ENCODE measurements at places on chromosomes 7 and 10.

GRCh38 chr10:21522631-21523406 lies 2.7 kb downstream of the SKIDA1 start:
- DNase-seq = no peak

- peak; percentile 1 for DNase-seq
Measured at GRCh38 chr10:69549959-69550358, 23.3 kb downstream of the NEUROG3 start.

- no peak for DNase-seq
Measured at GRCh38 chr10:60299961-60300883, 89.5 kb downstream of the ANK3 start.

- no peak for DNase-seq
Measured at GRCh38 chr7:1947586-1948217, 277.6 kb downstream of the ELFN1 start.

GRCh38 chr10:66187053-66187733 lies 738.6 kb upstream of the LRRTM3 start:
- no peak for DNase-seq

DNA sequence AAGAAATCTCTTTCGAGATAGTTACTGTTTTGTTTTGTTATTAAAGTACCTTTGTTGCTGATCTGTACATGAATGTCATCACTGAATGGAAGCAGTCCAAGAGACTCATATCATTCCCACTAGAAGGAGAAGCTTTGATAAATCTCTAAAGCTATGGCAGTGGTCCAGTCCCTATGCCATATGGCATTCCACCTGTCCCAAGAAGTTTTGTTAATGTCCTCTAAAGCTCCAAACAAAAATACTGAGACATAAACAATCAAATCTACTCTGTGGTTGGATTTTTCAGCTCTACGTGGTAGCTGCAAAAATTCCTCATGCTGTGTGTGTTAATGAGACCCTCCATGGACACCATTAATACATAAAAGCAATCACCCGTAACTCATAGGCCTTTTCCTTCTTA lies 94.1 kb downstream of the LRRN3 start:
- no peak for DNase-seq

DNA sequence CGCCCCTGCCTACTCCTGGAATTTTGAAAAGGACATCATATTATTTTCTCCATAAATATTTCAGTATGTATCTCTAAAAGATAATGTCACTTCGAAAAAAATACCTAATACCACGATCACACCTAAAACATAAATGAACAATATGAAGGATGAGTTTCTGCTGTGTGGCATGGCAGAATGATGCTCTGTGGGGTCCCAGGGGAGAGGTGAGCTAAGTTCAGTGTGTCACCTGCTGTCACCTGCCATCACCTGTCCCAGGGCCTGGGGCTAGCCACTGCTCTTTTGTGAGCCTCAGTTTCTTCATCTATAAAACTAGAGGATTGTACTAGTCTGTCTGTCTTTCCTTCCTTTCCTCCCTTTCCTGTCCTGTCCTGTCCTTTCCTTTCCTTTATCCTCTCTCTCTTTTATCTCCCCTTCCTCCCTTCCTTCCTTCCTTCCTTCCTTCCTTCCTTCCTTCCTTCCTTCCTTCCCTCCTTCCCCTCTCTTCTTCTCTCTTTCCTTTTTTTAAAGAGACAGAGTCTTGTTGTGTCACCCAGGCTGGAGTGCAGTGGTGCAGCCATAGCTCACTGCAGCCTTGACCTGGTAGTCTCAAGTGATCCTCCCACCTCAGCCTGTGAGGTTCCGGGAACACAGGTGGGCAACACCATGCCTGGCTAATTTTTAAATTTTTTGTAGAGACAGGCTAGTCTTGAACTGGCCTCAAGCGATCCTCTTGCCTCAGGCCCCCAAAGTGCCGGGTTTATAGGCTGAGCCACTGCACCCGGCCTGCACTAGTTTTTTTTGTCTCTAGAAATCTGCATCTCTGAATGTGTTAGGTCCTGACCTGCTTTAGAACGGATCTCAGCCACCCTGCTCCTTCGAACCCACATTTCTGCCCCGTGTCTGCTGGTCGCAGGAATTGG lies 43.1 kb downstream of the CUX1 start:
- DNase-seq = no peak

- no peak for DNase-seq
Measured at GRCh38 chr7:131074043-131074442, 253.6 kb upstream of the MKLN1 start.

GRCh38 chr7:6604458-6604857 lies 11.0 kb upstream of the ZNF853 start:
- no peak for DNase-seq

GRCh38 chr10:91287912-91288311 lies 67.4 kb downstream of the PCGF5 start:
- no peak for DNase-seq

DNA sequence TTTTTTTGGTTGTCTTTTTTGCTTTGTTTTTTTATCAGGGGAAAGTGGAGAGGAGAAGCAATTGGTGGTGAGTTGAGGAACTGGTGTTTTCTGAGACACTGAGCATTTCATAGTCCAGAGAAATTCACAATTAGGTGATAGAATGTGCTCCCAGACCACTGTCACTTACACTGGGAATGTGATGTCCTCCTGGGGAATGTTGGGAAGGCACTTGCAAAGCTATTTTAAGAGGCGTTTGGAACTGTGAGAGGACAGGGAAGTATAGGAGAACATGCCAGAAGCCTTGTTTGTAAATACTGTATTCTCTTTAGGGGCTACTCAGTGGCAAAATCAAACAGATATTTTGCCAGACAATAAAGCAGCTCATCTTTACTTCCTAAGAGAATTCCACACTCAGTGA lies 16.0 kb downstream of the CHRM2 start:
- DNase-seq = no peak

DNA sequence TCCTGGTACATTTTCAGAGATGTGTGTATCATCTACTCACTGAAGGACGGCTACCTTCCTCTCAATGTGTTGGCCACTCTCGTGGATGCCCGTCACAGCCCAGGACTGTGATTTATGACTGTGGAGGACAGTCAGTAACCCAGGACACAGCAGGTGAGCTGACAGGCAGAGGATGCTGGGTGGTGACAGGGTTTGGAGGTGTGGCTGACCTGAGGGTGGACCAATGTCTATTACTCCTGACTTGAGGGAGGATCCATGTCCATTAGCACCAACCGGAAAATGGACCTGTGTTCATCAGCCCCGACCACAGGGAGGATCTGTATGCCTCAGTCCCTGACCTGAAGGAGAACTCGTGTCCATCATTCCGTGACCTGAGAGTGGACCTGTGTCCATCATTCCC lies 96.1 kb downstream of the ADCY1 start:
- DNase-seq = no peak

DNA sequence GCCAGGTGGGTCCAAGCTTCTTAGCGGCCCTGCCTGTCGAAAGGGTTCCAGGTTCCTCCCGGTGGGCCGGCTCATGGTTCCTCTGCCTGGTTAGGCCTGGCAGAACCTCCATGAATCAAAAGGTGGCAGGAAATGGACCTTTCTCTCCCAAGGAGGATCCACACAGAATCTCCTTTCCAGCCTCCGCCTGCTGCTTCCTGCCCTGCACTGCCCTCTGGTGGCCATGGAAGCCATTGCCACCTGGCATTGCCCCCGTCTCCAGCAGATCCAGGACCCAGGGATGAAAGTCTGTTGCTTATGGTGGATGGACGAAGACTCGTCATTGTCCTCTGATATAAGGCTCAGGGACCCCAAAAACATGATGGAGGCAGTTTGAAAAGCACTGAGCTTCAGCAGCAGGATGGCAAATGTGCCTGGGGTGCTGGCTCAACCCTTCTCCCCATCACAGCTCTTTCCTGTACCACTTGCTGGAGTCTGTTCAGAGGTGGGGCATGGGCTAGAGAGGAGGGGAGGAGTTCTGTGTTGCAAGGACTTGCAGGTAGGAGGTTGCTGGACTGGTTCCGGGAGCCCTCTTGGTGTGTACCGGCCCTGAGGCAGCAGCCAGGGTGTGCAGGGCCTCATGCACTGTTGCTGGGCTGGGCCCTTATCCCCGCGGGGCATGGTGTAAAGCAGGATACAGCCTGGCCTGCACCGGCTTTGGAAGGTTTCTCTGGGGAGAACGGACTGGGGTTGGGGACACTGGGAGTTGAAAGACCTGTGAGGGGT lies 11.3 kb upstream of the INMT start:
- DNase-seq = peak; percentile 61

- no peak for DNase-seq
Measured at GRCh38 chr7:157001920-157002818, 8.3 kb downstream of the MNX1 start.

DNA sequence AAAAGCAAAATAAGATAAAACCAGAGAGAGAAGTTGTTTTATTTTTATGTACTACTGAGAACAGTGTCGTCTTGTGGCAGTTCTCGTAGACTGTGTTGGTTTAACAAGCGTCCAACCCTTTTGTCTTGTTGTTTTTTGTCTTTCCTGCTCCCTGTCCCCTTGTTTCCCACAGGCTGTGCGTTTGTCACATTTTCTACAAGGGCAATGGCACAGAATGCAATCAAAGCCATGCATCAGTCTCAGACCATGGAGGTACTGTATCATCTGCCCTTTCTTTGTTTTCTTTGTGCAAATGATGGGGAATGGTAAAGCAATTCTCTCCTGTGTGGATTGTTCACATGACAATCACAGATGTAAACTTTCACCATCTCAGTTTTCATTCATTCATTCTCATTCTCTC lies 248.8 kb downstream of the CELF2 start:
- DNase-seq = no peak

DNA sequence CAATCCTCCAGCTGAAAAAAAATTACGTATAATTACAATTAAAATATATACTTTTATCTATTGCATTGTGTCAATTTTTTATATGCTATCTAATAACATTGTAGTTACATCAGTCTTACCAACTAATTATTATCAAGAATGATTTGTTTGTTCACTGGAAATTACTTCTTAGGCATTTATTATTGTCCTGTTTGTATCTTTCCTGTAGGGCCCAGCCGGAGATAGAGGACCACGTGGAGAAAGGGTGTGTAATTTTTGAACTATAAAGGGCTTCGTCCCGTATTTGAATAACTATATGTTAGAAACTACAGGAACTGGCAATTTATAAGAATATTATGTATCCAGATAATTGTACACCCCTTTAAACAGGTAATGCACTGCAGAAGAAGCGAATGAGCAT lies 4.1 kb downstream of the COL1A2 start:
- DNase-seq = no peak

- no peak for DNase-seq
Measured at GRCh38 chr10:46292573-46293023, 5.8 kb downstream of the ANTXRL start.

GRCh38 chr10:62916141-62916603 lies 100.0 kb upstream of the EGR2 start:
- DNase-seq = no peak

GRCh38 chr10:96470116-96470743 lies 43.5 kb downstream of the TLL2 start:
- peak; percentile 3 for DNase-seq

DNA sequence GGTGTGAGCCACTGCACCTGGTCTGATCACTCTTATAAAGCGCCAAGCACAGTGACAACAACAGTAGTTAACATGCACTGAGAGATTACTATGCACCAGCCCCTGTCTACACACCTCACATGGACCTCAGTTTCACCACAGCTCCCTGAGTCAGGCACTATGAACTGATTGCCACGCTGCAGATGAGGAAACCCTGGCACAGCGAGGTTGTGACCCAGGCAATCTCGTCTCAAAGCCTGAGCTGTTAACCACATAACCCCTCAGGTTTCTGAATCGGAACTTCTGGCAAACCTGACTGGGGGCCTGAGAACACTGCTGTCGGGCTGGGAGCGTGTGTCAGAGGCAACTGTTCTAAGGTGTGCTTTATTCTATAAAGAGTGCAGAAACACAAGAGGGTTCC lies 150.8 kb downstream of the RNF216 start:
- DNase-seq = no peak

DNA sequence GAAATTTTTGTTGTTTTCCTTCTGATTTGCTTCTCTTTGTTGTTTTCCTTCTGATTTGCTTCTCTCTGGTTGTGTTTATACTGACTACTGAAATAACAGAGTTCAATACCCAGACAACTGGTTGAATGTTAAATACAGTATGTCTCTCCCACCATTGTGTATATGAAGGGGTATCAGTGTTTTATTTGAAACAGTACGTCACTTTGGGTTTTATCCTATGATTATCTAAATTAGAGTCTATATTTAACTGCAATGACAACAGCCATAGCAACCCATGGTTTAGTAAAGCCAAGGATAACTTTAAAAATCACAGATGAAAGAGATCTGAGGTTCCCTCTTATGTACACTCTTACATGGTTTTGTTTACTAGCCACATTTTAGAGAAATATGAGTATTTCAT lies 141.3 kb downstream of the GNAT3 start:
- peak; percentile 63 for DNase-seq

- DNase-seq = peak; percentile 11
Measured at GRCh38 chr10:105952153-105952552, 1212.4 kb downstream of the SORCS1 start.

DNA sequence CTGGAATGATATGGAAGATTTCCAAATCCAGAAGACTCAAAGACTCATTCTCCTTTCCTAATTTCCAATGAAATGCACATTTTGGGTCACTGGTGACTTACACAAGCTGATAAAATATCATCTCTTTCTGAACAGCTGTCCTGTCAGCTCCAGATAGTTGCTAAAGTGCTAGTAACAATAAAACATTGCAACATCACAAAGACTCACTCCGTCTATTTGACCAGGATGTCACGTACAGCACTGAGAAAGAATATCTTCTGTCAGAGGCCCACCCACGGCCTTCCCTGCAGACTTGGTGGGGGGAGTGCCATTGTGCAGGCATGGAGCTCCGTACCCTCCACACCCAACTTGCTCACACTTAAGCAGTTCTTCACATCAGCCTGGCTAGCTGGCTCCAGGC lies 78.9 kb upstream of the EGR2 start:
- no peak for DNase-seq

DNA sequence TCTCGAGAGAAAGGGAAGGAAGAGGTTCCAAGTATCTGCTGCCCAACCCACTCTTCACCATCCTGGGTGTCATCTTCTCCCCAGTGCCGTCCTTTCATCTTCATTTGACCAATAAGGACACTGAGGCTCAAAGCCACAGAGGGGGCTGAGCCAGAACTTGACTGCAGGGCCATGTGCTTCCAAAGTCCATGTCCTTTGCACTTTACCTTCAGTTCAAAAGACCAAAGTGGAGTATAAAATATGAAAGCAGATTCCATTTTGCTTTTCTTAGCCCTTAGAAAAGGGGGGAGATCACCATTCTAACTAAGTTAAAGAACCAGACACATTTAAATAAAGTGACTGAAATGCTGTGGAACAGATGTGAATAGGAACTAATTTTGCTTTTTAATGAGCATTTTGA lies 56.2 kb downstream of the JAZF1 start:
- DNase-seq = no peak

GRCh38 chr7:158567153-158567603 lies 20.4 kb downstream of the PTPRN2 start:
- peak; percentile 60 for DNase-seq
